A172 (cell line): ENCODE measurements at places on chromosomes 2 and 18. TPM values are rescaled to one million over a fixed set of nuclear protein-coding genes. Genes with fewer than 3 reads are reported as not detected.
A peak's percentile ranks its signal among the peaks of the same experiment; 100 is the strongest.

DNA sequence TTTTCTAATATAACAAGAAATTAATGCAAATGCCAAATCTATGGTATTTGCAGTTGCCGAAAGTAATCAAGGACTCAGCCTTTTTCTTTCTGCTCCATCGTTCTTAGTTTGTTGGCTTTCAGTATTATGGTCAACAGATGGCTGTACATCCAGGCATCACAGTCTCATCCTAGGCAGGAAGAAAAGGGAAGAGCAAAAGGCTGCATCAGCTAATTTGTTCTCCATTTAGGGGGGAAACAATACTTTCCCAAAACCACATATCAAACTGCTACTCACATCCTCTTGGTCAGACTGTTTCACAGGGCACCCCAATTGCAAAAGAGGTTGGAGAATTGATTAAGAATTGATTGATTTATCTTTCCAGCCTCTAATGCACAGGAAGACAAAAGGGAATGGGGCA lies 89.3 kb downstream of the MDH1 start:
- no peak for DNase-seq

GRCh38 chr2:215828528-215829184 lies 184.7 kb downstream of the MREG start:
- DNase-seq, result peak; percentile 73

- no peak for DNase-seq
Observed at GRCh38 chr2:73072129-73072395, 550 bp upstream of the SFXN5 start.

DNA sequence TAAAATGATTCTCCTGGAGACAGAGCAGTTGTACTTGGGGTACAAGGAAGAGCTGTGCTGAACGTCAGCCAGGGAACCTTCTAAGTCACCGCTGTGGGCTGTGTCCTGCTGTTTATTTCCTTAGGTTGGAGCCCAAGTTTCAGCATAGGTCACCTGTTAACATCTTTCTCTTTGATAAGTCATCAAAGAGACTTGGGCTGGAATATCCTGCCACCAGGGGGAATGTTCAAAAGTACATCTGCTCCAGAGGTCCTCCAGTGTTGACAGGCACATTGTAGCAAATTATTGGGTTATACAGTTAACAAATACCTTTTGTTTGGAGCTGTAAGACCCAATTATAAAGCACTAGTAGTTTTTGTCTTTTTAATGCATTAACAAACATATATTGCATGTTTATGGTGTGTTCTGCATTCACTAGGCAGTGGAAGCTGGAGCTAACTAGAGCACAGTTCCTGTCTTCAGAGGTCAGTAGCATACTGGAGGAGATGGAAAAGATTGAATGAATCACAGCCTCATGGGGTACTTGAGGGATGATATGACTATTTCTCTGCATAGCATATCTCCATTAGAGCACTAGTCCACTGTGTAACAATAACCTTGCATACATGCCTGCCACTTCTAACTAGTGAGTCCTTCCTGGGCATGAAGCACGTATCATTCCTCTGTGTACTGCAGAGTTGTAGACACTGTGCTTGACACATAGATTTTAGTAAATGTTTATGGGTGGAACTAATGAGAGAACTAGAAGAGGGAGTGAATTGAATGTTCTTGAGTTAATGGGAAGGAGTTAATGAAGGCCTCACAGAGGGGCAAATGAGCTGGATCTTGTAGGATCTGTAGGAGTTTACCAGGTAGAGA lies 182.1 kb downstream of the AGAP1 start:
- peak; percentile 24 for DNase-seq

- peak; percentile 68 for DNase-seq
Observed at GRCh38 chr2:231648579-231649174, 56.0 kb downstream of the TEX44 start.

GRCh38 chr2:25305775-25306174 lies 36.0 kb downstream of the DNMT3A start:
- DNase-seq, result no peak

PTH2R gene
- total RNA-seq, result not detected in 2 replicates

LIMS4 gene
- 0.10 and 1.3 TPM in 2 replicates for total RNA-seq
